ENCODE measurements at places on chromosomes 3 and 15.

DNA sequence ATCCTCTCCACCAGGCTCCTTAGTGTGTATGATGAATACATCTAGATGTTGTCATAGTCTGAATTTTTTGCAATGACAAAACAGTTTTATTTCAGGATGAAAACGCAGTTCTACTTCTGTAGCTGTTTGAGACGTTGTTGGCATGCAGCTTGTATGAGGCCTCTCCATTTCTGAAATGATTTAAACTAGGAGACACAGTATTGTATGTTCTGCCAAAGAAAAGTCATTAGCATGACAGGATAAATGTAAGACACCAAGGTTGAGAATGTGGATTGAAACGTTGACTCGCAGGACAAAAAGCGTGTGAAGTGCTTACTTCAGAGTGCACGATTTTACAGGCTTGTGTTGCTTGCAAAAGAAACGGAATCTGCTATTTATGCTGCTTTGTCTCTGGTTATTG, 35.3 kb downstream of the ABHD17C start:
- no peak for DNase-seq

DNA sequence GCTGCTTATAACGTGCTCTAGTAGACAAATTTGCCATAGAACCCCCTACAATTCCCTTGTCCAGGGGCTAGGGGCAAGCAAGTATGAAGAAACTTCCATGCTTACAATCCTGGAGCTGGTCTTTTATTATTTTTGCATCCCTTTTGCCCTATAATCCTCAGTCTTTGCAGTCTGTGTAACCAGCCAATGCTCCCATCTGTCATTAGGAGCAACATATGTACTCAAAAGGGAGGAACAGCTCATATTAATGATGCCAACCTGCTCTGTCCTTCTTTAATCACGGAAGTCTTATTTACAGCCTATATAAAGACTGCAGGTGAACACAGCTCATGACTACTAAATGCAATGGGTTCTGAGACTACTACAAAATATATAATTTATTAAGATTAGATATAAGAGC, 263.3 kb downstream of the ZIC1 start:
- no peak for DNase-seq

- no peak for DNase-seq
Observed at GRCh38 chr3:193574488-193575070, 18.4 kb upstream of the OPA1 start.

DNA sequence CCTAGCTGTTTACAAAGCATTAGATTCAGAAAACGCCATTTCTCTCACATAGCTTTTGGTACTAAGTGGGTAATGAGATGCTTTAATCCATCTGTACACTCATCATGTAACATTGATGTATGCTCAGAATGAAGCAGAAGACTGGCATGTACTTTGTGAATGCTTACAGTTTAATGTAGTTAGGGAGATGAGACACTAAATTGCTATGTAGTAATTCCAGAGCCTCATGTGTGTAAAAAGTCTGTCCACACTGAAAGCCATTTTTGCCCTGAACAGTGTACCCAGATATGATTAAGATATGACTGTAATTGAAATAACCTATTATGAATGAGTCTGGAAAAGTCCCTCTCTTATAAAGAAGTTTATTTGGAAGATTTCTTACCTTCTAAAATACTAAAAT, 66.5 kb downstream of the ARMC8 start:
- no peak for DNase-seq

- DNase-seq, result no peak
Observed at GRCh38 chr3:112786002-112786590, 60.6 kb downstream of the CD200R1L start.

DNA sequence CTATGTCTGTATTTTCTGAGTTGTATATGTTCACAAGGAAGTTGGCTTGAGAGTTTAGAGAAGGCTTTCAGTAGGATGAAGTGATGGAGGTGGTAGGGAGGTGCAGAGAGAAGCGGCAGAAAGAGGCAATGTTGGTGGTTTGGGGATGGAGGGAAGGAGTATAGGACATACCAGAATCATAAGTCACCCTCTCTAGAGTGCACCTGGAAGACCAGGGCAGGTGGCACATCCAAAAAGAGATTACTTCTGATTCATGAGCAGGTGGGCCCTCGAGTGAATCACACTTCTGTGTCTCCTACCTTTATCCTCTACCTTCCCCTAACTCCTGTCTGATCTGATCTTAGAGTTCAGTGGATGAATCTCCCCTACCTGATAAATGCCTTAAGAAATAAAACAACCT, 41.8 kb upstream of the MRPL3 start:
- DNase-seq, result no peak

GRCh38 chr3:196947136-196947859, 5.0 kb upstream of the NCBP2 start:
- DNase-seq, result peak; percentile 9

DNA sequence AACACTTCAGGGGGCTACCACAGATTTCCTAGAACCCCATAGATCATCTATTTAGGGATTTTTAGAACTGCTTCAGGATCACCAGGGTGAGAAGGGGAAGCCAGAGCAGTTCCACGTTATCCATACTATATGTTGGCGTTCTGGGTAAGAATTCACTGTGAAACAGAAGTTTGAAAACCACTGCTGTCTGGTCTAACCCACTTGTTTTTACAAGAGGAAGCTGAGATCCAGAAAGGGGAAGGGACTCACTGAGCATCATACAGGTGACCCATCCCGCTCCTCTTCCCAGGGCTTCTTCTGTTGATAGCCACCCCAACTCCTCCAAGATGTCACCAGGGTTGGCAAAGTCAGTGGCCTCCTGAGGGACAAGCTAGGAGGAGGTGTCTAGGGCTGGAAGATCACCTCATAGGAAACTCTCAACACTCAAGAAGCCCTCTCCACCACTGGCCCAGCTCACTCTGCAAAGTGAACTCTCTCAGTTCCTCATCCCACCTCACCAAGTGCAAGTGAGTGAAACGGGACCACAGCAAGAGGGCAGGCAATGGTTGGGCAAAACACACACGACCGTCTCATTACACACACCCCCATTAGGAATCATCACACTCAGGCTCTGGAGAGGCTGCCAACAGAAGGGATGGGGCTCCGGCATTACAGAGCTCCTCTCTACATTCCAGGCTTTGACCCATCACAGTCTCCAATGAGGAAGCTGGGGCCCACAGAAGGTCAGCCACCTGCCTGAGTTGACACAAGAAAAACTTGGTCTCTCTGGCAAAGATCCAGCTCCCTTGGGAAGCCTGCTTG, 1.8 kb downstream of the DAPK2 start:
- no peak for DNase-seq

DNA sequence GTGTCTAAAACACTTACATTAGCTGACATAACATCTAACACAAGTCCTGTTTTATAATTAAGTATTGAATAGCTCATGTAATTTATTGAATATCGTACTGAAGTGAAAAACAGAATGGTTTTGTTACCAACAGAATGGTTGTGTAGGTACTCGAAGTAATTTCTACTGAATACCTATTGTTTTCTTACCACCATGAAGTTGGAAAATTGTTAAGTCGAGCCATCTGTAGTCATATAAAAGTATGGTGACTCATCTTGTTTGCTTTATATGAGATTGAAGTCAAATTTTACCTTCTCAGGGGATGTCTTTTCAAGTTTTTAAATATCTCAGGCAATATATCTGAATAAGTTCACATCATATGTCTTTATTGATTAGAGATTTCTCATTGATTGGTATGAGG, 37.6 kb downstream of the PIAS1 start:
- no peak for DNase-seq

GRCh38 chr3:196169836-196170240, 41.4 kb downstream of the ZDHHC19 start:
- no peak for DNase-seq

DNA sequence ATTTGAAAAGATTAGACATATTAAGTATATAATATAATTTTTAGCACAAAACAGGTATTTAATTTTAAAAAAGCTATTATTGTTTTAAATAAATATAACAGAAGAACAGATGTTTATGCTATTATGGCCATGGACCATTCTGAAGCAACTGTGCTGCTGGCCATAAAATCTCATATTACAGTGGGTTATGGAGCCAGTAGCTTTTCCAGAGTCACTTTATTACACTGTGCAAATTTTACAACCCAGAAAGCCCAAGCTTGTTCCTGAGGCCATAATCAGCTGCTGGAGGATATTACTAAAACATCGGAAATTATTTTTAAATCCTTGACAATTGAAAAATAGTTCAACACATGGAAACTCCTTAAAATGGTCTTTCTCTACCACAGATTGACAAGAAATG, 557.3 kb upstream of the KCNMB2 start:
- no peak for DNase-seq

- no peak for DNase-seq
Observed at GRCh38 chr3:94374439-94375161, 311.7 kb downstream of the NSUN3 start.

GRCh38 chr3:47971081-47971480, 45.1 kb downstream of the MAP4 start:
- no peak for DNase-seq

DNA sequence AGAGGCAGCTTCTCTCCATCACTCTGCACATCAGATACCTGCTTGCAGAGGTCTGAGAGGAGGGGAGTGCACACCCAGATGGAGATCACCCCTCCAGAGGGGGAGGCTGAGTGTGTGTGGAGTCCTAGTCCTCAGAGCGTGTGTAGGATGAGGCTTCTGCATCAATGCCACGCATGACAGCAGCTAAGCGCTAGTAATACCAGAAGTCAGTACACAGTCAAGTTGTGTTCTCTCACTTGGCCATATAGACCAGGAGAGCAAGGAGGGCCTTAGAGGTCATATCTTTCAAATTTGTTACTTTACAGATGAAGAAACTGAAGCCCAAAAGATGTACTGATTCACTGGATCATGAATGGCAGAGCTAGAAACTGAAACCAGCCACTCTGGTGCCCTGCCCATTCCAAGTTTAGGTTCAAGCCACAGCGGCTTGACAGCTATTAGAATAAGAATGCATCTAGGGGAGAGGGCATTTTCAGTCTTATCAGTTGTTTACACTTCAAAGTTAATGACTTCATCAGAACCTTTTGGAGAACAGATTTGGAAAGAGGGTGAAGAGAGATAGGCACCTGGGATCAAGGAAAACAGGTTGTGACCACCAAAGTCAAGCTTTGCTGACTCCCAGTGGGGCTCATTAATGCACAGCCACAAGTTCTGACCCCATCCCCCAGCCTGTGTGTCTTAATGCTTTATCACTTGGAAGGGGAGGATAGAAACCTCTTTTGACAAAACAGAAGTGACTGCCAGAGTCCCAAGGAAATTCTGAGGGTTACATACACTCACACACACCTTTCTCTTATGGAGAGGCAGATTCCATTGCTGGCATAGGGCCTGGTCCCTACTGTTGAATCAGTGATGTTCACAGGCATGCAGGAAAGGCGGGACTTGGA, 310.3 kb downstream of the CHST2 start:
- DNase-seq, result peak; percentile 17

GRCh38 chr15:75531041-75531450, 48.1 kb downstream of the PTPN9 start:
- DNase-seq, result no peak

- no peak for DNase-seq
Observed at GRCh38 chr3:16073203-16073602, 101.3 kb upstream of the GALNT15 start.

GRCh38 chr3:152745646-152746045, 89.3 kb upstream of the P2RY1 start:
- no peak for DNase-seq

DNA sequence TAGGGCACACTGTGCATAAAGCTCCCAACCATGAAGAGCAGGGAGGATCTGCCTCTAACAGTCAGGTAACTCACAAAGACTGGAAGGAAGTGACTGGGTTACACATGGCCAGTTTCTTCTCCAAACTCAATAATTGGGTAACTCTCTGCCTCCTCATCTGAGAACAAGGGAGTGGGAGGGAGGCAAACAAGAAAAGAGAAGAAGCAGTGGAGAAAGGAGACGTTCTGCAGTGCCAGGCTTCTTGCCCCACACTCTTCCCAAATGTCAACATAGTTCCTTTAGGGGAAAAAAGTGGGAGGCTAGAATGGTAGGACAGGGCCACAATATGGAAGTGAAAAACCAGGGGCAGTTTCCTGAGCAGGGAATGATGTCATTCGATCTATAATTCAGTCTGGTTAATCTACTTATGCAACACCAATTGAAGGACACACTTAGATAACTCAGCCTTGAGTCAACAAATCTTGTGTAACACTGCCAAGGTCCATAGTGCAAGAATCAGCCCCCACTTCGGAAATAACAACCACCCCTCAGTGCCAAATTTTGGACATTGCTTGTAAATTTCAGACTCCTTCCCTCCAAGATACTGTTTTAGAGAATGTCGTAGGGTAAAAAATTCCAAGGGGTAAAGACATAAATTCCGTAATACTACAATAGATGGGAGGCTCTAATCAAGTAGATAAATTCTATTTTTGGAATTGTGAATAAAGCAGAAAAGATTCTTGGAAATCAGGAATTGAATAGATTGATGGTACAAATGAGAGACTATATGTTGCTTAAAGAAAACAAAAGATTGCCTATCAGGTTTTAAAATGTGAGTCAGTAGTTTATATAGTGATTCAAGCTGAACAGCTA, 143.0 kb downstream of the LPP start:
- DNase-seq, result no peak

GRCh38 chr15:42693496-42693895, 43.4 kb downstream of the CDAN1 start:
- DNase-seq, result no peak

GRCh38 chr15:68278345-68278594, 725 bp downstream of the FEM1B start:
- no peak for DNase-seq

DNA sequence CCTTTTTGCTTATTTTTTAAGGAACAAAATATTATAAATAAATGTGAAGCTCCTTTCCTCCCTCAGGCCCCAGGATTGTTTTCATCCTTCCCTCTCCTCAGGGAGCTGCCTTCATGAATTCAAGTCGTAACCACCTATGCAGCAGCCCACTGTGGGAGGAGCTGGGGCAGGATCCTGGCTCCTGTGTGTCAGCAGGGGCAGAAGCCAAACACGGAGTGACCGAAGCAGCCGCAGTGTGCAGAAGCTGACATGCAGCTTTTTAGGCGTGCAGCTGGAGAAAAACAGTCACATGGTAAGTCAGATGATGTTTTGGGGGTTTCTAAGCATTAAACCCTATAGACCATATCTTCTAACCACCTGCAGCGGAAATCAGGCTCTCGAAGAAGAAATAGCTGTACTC, 231.3 kb downstream of the OCA2 start:
- no peak for DNase-seq

Measured in erythroblast (primary cell).